ENCODE measurements at places on chromosomes 5 and 9. TPM values are rescaled to one million over a fixed set of nuclear protein-coding genes. Genes with fewer than 3 reads are reported as not detected.
A peak's percentile ranks its signal among the peaks of the same experiment; 100 is the strongest.

Gene HSPB3
- total RNA-seq = not detected

Gene SLC6A18
- not detected for total RNA-seq

Gene NRG2
- not detected for total RNA-seq

Gene EGFLAM
- total RNA-seq = not detected

Gene PTGS1
- total RNA-seq = 3.9 TPM

DNA sequence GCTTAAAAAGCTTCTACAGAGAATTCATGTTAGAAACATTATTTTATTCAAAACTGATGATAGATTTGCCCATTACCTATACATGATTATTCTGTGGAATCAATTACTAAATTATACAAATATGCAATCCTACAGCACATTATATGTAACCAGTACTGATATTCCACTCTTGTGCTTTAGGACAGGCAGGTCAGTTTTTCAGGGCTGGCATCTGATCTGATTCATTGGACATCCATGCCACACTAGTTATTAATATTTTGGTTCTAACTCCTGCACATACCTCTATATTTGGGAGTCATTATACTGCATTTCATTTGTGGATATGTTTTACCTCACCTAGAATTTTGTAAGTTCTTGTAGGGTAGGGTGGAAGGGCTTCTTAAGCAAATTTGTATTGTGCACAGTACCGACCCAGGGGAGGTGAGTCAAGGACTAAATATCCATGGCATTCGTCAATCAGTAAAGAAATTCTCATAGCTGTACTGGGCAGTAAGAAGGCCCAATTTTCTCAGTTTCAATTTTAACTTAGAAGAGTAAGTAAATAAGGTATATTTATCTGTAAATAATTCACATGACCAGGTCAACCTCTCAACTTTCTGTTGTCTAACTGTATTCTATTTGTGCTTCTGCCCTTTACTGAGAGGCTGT, 33.5 kb downstream of the ELOVL7 start:
- DNase-seq = no peak

GRCh38 chr5:178350361-178351220, 118.0 kb upstream of the PHYKPL start:
- no peak for DNase-seq

- no peak for DNase-seq
Measured at GRCh38 chr5:82861701-82862100, 215.5 kb downstream of the TMEM167A start.

- peak; percentile 31 for DNase-seq
Measured at GRCh38 chr5:87243161-87243844, 24.4 kb upstream of the RASA1 start.

- no peak for DNase-seq
Measured at GRCh38 chr9:136690806-136691261, 3.6 kb upstream of the AGPAT2 start.

- DNase-seq = peak; percentile 21
Measured at GRCh38 chr9:121684381-121685145, 33.1 kb downstream of the DAB2IP start.

DNA sequence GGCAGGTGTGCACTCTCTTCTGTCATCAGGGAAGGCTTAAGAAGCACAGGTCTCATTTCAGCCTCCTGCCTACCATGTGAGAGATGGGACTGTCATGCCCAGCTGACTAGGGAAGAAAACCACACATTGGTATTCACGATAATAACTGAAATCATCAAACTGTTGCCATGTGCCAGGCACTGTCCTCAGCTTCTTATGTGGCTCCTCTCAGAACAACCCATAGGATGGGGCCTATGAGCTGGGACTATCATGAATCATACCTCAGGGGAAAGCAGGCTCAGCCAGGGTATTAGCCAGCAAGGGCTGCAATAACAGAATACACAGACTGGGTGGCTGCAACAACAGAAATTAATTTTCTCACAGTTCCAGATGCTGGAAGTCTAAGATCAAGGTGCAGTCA, 3.3 kb downstream of the AFAP1L1 start:
- no peak for DNase-seq

- no peak for DNase-seq
Measured at GRCh38 chr5:55191165-55191564, 18.2 kb upstream of the CDC20B start.

GRCh38 chr9:5783982-5784381, 48.9 kb downstream of the ERMP1 start:
- no peak for DNase-seq

DNA sequence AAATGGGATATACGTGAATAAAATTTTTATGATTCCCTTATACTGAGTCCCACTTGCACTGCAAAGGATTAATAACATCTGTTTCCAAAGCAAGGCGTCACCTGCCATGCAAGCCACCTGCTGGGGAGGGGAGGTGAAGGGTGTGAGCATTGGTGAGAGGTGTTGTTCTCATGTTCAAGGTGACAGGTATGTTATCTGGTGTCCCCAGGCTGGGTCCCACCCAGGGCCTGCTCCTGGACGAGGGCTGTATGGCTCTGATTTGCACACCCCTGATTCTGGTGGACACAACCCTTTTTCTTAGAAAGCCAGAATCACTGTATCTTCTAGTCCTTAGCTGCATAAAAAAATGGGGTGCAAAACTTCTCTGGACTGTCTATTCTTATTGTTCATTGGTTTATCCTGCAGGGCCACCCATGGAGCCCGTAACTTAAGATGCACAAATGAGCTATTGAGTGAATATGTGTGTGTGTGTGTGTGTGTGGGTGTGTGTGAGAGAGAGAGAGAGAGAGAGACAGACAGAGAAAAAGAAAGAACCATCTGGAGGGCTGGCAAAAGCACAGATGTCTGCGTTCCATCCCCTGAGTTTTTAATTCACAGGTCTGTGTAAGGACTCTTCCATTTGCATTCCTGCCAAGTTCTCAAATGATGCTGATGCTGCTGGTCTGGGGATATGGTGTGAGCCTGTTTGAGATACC, 53.7 kb downstream of the SYK start:
- DNase-seq = no peak

DNA sequence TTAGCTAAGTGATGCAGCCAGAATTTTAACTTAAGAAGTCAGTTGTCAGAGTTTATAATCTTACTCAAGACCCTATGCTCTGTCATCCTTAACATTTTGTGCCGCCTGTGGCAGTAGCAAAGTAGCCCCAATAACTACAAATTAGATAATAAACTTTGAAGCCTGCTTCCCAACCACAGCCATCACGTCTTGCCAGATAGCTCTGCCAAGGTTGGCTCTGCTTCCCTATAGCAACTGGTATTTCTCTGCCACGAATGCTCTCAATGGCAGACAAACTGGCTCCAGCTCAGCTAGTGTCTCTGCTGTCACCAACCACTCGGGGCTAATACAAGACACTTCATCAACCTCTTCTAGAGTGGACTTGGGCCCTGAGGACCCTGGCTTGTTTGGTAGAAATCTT, 576.1 kb downstream of the CDH12 start:
- DNase-seq = no peak

- peak; percentile 40 for DNase-seq
Measured at GRCh38 chr5:5135957-5136676, 4.0 kb upstream of the ADAMTS16 start.

DNA sequence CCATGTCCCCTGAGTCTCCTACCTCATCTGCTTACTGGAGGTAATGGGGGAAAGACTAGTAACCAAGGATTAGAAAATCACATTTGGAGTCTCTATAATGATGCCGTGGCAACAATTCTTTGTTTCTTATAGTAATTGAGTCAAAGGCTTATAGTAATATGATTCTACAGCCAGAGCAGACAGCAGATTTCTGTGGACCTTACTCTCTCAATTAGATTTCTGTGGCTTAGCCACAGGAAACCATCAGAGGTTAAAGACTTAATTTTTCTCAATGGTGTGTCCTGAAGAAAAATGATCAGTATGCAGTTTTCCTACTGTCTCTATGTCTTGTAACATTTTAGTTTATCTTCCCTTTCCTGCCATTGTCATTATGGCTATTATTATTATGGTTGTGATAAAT, 59.3 kb upstream of the CD180 start:
- DNase-seq = no peak

All from HT-29 (cell line).